ENCODE measurements at places on chromosomes 1 and 21.
A peak's percentile ranks its signal among the peaks of the same experiment; 100 is the strongest.

DNA sequence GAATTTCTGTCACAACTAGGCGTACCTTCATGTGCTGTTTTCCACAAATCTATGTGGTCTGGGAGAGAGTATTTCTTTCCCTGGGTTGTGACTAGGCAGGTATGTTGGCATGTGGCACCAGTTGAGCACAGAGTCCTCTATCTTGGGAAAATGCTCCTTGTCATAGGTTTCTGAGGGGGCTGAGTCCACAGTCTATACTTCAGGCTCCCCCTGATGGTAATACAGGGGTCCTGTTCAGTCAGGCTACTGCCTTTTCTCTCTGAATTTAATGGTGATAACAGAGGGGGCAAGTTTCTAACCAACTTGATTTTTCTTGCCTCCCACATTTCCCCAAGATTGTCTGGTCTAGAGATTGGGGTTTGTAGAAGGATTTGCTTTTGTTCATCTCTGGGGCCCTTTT lies 35.8 kb downstream of the VANGL1 start:
- no peak for DNase-seq

GRCh38 chr1:2166254-2166653 lies 28.3 kb downstream of the FAAP20 start:
- no peak for DNase-seq

DNA sequence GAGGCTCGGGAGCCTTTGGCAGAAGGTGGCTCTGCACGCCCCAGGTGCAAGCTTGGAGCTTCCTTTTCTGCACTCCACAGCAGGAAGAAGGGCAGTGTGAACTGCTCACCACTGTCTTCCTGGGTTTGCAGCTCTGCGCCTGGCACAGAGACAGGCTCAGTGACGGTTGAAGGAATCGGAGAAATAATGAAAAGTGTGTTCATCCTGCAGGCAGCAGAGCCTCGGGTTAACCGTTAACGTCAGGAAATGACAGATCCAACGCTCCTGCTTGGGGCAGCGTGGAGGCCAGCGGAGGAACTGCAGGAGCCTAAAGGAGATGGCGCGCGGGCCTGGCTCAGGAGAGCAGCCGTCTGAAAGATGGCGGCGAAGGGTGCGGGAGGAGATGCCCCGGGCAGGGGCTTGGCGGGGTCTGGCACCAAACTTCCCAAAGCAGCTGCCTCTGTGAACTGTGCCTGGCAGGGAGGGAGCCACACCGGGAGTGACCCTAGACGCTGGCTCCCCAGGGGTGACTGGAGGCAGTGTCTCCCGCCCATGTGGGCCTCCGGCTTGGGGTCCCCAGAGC lies 10.9 kb upstream of the SAMD11 start:
- no peak for DNase-seq

GRCh38 chr1:44433209-44433608 lies 28.2 kb downstream of the RNF220 start:
- no peak for DNase-seq

GRCh38 chr1:45414746-45415145 lies 74.5 kb upstream of the MUTYH start:
- no peak for DNase-seq

- peak; percentile 88 for DNase-seq
These were observed 32.2 kb downstream of the HSPG2 start for GRCh38 chr1:21904704-21905520.

DNA sequence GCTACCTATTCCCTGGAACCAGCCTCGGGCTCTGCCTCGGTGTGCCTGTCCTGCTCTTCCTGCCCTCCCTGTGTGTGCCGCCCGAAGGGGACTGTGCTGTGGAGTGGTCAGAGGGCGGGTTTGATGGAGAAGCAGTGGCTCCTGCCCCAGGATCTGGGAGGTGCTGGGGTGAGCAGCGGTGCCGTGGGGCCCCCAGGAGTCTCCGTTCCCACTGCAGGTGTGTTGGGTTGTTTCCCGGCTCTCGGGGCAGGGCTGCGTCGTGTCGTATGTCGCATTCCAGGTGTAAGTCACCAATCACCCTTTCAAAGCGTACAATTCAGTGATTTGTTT lies 32.6 kb upstream of the TTC34 start:
- no peak for DNase-seq

DNA sequence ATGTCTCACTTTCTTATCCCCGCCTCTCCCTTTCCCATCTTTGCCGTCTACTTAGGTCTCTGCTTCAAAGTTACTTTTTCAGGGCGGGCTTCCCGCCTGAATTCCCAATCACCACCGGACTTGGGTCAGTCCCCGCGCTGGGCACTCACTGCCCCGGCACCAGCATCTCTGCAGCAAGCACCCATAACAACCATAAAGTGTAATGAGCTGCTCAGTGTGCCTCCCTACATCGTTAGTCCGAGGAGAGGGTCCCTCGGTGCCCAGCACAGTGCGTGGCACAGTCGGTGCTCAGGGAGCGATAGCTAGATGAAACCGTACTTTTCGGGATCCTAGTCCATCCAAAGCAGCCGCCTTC lies 633 bp upstream of the CTPS1 start:
- no peak for DNase-seq

- DNase-seq, result peak; percentile 18
These were observed 21.4 kb upstream of the LRRN2 start for GRCh38 chr1:204706838-204707509.

DNA sequence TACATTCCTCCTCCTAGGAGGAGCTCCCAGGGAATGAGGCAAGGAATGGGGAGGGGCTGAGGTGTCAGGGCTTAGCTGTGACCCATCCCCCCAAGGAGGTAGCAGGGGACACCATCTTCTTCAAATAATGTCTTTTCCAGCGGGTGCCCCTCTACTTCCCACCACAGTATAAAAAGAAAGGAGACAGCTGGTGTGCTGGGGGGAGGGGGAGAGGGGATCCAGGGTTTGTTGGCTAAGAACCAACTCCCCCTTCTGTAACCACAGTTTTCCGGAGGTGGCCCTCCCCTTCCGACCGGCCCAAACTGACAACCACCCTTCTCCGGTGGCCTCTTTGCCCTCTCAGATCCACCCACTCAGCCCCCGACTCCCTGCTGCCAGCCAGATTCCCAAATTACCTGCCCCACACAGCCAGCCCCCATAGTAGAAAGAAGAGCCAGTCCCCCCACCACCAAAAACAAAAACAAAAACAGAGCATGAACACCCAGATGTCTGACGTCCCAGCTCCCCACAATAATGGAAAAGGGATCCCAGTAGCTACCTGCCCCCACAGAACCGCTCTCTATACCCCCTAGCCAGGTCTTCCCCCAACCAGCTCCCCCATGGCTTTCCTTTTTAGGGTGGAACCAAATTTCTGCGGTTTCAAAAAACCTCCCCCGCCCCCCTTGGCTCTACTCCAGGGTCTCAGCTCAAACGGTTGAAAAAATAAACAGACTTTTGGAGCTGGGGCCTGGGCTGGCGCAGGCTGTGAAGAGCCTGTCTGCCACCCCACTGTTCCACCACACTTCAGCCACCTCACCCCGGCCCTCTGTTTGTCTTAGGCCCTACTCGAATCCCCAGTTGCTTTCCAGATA lies 2.1 kb downstream of the ARHGEF2 start:
- peak; percentile 73 for DNase-seq

DNA sequence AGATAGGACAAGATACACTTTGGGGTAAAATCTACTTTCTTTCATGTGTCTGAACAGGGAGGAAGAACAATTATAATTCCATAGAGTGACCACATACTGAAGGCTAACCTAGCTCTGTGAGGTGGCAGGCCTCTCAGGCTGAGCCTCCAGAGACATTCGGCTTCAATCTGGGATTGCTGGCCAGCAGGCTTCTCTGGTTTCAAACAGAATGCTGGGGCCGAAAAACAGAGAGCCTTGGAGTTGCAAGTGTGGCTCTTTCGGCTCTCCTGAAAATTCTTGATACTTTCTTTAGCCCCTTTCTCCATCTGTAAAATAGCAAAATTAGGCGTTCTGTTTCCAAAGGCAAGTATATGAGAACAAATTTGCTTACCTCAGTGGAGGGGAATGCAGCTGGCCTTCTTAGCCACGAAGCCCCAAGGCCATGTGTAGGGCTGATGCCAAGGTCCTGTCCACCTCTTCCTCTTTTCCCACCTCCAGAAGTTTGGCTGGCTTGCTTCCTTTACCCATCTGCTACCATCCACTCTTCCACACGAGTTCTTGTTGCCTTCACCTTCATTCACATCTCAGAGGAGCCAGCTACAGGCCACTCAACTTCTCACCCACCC lies 30.0 kb upstream of the UBE2U start:
- DNase-seq, result no peak

GRCh38 chr1:77975907-77976306 lies 3.0 kb downstream of the FUBP1 start:
- DNase-seq, result no peak

DNA sequence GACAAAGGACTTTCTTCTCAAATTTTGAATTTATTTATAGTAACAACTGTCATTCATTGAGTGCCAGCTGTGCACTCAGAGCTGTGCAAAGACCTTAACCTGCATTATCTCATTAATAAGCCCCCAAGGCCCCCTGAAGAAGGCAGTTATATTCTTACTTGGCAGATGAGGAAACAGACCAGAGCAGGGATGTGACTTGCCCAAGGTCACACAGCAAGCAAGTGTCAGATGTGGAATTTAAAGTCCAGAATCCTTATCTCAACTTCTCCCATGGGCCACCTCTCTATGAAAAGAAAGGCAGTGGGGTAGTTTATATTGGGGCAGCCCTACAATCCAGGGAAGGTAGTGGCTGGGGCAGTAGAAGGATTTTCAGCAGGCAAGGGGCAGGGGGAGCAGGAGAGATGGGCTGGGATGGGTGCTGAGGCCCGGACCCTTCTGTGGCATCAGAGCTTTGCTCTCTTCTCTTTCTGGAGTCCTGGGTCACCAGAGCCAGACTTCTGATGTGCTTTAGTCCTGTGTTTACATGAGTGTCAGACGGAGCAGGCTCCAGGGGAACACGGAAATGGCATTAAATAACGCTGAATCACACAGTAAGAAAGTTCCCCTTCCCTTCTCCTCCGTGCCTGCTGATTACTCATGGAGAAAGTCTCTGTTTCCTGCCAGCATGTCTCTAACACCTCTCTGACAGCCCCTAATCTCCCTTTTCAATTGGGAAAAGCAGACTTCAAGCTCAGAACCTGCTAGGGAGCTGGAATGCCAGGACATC lies 39.5 kb downstream of the EPHB2 start:
- peak; percentile 94 for DNase-seq

GRCh38 chr1:209931141-209931540 lies 6.9 kb upstream of the SYT14 start:
- no peak for DNase-seq

- no peak for DNase-seq
These were observed 4.2 kb upstream of the RGS8 start for GRCh38 chr1:182688436-182689205.

DNA sequence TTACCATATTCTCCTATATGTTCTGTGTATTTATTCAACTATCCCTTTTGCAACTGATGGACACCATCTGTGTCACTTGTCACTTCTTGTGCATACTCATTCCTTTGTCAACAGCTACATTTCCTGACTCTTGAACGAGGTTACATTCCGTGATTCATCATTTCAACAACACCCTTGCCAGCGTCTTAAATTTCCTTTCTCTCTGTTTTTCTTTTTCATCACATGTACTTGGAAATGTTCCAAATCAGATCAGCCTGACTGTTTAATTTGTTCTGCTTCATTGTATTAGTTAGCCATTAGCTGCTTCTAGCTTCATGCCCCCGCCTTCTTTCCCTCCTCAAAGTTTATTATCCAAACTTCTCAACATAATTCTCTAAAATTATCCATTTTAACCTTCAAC lies 173.0 kb downstream of the ADGRL4 start:
- DNase-seq, result peak; percentile 76

- DNase-seq, result no peak
These were observed 319.6 kb downstream of the RRAGC start for GRCh38 chr1:38539931-38540330.

- DNase-seq, result no peak
These were observed 902 bp downstream of the AP4B1 start for GRCh38 chr1:113903501-113904292.

- no peak for DNase-seq
These were observed 100.7 kb upstream of the GFI1 start for GRCh38 chr1:92587445-92587844.

- DNase-seq, result no peak
These were observed 372.2 kb downstream of the RRAGC start for GRCh38 chr1:38487396-38487795.

GRCh38 chr1:207910591-207911354 lies at the start of gene CD34:
TSS of gene CD34 (minus strand) at chr1:207911125. CDS start at chr1:207911080, 45 bp downstream.
- DNase-seq, result peak; percentile 65

DNA sequence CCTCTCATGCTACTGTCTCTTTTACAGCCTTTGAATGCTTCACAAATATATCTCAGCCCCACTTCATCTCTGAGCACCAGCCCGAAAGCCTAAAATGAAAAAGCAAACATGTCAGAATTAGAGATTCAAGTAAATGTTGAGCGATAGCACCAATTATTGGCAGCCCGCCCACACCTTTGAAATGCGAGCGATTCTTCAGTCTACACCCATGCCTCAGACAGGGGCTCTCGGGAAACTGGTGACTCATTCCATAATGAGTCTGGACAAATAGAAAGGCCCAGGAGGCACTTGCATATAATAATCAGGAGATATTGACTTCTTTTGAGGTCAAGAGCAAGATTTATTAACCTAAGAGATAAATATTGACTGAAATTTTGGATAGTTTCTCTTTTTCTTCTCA lies 487.3 kb upstream of the PTBP2 start:
- peak; percentile 81 for DNase-seq

- DNase-seq, result no peak
These were observed 200.4 kb upstream of the FGGY start for GRCh38 chr1:59096501-59096900.

- DNase-seq, result no peak
These were observed 181.4 kb upstream of the L1TD1 start for GRCh38 chr1:62013264-62013663.

DNA sequence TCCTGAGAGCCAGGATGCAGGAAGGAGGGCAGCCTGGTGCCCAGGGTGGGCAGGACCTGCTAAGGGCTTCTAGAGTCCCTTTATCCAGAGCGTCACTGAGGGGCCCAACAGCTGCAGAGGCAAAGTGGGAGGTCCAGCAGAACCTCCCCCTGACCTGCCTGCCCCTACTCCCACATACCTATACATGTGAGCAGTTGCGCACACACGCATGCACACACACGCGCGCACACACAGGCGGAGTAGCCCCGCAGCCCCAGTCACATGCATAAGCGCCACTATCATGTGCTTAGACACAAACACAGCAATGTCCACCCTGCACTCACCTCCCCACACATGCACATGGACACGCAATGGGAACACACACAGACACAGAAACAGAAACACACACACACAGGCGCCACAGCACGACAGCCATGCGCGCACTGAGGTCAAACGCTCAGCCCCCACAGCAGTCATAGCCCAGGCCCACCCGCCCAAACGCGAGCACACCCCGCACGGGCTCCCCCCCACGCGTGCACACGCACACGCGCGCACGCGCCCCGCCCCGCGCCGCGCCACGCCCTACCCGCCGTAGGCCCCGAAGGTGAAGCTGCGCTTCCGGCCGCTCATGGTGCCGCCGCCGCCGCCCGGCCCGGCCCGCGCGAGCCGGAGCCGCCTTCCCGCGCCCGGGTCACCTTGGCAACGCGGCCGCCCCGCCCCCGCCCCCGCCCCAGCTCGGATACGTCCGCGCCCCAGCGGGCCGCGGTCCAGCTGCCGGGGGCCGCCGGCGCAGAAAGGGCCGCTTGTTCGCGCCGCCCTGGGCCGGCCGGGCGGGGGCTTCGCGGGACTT lies 17.7 kb downstream of the RAP1GAP start:
- peak; percentile 53 for DNase-seq

GRCh38 chr1:205445646-205445935 lies 10.3 kb downstream of the BLACAT1 start:
- no peak for DNase-seq

All from astrocyte of the hippocampus (primary cell).